ENCODE measurements at places on chromosomes 16 and 17.

DNA sequence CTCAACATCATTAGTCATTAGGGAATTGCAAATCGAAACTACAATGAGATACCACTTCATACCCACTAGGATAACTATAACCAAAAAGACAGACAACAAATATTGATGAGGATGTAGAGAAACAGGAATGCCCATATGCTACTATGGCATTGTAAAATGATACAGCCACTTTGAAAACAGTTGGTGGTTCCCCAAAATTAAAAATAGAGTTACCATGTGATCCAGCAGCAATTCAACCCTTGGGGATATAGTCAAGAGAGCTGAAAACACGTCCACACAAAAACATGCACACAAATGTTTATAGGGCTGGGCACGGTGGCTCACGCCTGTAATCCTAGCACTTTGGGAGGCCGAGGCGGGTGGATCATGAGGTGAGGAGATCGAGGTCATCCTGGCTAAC, 10.0 kb upstream of the PECAM1 start:
- no peak for DNase-seq

- no peak for DNase-seq
These were observed 5.9 kb downstream of the RHBDF1 start for GRCh38 chr16:66309-67182.

DNA sequence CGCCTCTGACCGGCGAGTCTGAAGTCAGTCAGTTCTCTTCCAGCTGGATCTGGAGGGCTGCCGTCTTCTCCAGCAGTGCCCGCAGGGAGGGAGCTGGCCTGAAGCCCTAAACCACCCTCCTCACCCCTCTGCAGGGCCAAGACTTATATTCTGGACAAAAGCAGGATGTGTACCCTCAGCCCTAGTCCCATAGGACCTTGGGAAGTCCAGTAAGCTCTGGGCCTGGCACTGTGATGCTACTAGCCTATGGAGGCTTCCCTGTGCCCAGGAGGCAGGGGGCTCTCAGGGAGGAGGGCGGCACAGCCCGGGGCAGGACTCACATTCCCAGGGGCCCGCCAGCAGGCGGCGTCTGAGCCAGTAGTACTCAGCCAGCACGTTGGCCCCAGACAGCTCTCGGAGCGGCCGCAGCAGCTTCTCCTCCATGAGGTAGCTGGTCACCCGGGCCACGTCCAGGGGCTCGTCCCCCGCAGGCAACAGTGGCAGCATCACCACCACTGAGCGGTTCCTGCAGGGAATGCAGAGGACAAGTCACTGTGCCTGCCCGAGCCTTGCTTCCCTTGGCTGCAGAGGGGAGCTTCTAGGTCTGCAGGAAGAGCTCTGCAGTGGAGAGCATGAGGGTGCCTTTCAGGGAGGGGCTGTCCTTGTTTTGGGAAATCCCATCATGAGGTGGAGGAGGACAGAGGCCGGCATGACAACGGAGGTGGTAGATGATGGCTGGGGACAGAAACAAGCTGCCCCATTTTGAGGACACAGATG, 41.7 kb downstream of the RMI2 start:
- DNase-seq: no peak

DNA sequence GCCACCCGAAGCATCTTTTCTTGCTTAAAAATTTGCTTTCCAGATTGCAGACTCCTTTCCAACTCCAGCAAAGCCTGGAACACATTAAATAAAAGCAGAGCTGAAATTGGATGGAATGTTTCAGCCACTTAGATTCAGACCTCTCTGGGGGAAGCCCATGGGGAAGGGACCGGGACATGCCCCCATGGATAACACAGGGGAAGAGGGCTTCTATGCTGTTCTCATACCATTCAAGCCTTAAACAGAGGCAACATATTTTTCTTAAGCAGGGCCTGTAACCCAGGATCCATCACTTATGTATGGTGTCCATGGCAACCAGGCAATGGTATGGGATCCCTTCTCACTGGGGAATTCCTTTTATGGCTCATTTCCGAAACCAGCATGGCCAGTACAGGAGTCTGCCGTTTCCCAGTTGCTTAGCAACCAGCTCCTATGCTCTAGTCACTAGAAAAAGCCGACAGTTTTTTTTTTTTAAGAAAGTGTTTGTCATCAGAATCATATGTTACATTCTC, 62.0 kb upstream of the MARCHF10 start:
- no peak for DNase-seq

DNA sequence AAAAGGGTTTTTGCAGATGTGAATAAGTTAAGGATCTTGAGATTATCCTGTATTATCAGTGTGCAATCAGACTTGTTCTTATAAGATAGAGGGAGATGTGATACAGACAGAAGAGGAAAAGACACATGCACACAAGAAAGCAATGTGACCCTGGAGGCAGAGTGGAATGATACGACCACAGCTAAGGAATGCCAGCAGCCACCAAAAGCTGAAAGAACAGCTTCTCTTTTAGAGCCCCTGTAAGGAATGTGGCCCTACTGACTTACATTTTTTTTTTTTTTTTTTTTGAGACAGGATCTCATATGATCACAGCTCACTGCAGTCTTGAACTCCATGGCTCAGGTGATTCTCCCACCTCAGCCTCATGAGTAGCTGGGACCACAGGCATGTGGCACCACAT, 62.3 kb upstream of the CNTNAP4 start:
- no peak for DNase-seq

DNA sequence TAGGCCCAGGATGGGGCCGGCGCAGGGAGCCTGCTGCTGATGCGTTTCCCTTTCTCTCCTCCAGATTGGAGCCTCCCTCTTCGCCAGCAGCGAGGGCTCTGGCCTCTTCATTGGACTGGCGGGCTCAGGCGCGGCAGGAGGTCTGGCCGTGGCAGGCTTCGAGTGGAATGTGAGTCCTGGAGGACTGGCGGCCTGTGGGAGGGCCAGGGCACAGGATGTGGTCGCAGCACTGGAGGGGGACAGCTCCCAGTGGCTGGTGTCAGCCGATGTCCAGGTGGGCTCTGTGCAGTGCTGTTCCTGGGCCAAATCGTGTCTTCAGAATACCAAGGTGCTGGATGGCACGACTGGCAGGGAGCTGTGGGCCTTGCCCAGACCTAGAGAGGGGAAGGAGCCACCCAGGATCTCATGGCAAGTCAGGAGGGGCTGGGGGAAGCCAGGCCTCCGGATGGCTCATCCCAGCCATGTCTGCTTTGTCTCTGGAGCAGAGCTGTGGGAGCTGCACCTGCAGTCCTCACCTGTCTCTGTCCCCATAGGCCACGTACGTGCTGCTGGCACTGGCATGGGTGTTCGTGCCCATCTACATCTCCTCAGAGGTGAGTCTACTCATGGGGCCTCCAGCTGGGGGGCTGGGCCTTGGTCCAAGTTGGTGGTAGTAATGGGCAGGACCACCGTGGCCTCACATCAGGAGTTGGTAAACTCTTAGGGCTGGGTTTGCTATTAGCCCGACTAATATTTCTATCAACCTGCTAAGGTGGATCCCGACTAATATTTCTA, 7.3 kb downstream of the SLC5A10 start:
- no peak for DNase-seq

GRCh38 chr17:20935740-20936139, 107.1 kb downstream of the USP22 start:
- no peak for DNase-seq

DNA sequence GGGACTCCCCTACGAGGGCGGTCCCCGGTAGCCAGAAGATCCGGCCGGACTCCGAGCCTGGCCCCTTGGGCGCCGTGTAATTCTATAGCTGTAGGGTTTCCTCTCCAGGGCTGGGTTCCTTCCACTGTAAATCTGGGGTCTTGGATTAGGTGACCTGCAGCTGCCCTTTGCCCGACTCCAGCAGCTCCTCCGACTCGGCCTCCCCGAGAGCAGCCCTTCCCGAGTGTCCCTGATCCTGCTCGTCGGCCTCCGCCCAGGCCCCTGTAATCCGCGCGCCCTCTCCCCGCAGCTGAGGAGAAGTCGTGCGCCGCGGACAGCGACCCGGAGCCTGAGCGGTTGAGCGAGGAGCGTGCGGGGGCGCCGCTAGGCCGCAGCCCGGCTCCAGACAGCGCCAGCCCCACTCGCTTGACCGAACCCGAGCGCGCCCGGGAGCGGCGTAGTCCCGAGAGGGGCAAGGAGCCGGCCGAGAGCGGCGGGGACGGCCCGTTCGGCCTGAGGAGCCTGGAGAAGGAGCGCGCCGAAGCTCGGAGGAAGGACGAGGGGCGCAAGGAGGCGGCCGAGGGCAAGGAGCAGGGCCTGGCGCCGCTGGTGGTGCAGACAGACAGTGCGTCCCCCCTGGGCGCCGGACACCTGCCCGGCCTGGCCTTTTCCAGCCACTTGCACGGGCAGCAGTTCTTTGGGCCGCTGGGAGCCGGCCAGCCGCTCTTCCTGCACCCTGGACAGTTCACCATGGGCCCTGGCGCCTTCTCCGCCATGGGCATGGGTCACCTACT, 5.5 kb downstream of the TBX2 start:
- no peak for DNase-seq

GRCh38 chr17:42122371-42123303, at the start of gene HSPB9:
HSPB9 (plus strand) TSS chr17:42122804; CDS start chr17:42122851, 47 bp downstream.
- no peak for DNase-seq

- DNase-seq: no peak
These were observed 30.4 kb downstream of the BPTF start for GRCh38 chr17:67855504-67856324.

DNA sequence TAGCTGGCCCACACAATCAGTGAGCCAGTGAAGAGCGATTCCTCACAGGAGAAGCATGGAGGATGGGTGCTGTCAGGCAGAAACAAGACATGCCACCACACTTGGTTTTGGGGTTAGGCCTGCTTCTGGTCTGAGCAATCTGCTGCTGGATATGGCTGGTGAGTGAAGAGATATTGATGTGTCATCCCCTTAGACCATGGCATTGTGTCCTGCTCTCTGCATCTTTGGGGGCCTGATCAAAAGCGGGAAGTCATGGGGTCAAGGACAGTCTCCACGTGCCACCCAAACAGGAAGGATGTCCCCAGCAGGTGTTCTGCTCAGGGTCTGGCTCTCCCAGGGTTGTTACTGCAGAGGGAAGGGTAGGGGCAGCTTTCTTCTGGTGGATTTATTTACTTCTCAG, 140.7 kb downstream of the PRKCB start:
- DNase-seq: no peak

DNA sequence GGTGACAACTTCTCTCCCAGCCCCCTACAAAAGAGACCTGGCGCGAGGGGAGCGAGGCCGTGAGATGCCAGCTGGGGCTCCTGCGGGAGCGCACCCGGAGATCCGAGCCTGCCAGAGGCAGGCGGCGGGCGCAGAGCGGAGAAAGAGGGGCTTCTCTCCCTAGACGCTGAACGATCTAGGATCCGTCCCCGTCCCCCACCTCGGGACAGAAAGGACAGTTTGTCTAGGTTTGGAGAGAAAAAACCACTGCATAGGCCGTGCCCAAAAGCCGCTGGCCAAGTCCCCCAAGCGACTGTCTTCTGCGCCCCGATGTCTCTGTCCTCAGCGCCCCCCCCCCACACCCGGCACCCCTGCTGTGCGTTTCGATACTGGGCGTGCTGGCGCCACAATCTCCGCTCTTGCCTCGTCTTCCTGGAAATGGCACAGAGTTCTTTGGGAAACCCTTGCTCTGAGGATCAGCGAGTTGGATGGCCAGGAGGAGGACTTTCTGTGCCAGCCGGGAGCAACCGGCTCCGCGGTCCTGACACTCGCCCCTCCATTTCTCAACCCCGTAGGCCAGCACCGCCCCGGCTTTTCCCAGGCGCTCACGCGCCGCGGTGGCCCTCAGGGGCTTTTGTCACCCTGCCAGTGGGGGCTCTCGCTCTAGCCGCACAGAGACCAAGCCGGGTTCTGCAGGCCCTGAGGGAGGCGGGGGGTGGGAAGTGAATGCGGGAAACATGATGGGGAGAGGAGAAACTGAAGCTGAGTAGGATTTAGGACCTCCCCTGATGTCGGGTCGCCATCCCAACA, 1.0 kb downstream of the SSTR2 start:
- no peak for DNase-seq

- DNase-seq: no peak
These were observed 90.2 kb downstream of the PLCG2 start for GRCh38 chr16:81869326-81869725.

GRCh38 chr17:22278302-22279275, 586.3 kb downstream of the KCNJ18 start:
- no peak for DNase-seq

DNA sequence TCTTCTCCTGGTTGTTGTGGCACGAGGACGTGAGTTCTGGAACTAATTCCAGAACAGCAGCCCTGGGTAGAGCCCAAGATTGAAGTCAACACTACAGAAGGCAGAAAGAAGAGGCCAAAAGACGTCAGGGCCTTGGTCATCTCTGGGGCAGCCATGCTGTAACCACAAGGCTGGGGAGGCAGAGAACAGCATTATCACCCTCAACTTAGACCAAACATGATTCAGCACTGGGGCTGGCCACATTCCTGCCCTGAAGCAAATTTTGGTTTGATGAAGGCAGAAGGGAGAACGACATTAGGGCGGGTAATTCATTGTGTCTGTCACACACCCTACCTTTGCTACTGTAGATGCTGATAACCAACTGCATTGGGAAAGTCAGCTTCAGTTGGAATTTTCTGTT, 9.7 kb upstream of the ALOX15B start:
- DNase-seq: no peak

DNA sequence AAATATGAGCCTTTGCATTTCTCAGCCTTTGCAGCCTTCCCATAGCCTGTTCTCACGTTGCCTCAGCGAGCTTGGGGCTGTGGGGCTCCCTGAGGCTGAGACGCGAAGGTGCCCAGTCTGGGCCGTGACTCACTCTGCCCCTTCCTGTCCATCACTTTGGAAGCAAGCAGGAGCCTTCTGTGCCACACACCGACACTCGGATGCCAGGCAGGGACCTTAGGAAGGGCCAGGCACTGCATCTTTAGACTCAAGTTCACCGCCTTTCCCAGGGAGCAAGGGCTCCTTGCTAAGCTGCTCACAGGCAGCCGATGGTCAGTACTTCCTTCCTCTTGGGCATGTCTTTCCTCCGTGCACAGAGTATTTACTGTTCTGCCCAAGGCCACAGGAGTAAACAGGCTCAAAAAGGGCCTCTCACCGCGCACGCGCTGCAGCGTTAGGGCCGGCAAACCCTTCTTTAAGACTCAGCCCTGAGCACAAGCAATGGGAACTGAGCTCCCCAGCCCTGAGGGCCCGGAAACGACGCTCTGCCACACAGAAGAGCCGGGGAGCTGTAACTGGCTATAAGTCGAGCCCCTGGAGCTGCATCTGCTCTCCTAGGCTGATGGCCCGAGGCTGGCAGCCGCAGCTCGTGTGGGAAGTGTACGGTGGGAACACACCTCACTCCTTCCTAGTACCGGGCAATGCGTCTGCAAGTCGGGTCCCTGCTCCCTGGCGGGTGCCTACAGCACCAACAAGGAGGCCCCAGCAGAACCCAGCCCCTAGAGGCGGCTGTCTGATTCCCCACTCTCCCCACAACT, 7.2 kb downstream of the TIMM22 start:
- DNase-seq: no peak

GRCh38 chr17:2933606-2934005, 129.8 kb downstream of the OR1D5 start:
- DNase-seq: no peak

Measured in stimulated activated CD4-positive, alpha-beta T cell treated with anti-CD3 and anti-CD28 coated beads, Interleukin-4, amount 100 ng/mL, for 1 hour (primary cell).